ENCODE measurements at places on chromosomes 11 and 22. TPM values are rescaled to one million over a fixed set of nuclear protein-coding genes. Genes with fewer than 3 reads are reported as not detected.
A peak's percentile ranks its signal among the peaks of the same experiment; 100 is the strongest.

Gene NADSYN1
- total RNA-seq = 36.2 TPM

Gene HIC2
- total RNA-seq = 21.9 TPM

Gene C11orf86
- total RNA-seq = 1.2 TPM

Gene AIFM3
- 1.4 TPM for total RNA-seq

Gene UBQLN3
- total RNA-seq = not detected

Gene BRSK2
- 27.1 TPM for total RNA-seq

- H3K36me3 ChIP-seq = no peaks in the 10 kb centered on the region
- peak; percentile 28 for DNase-seq
- no peaks in the 10 kb centered on the region for H3K4me1 ChIP-seq
- no peak overlapping the region for H3K27ac ChIP-seq
- H3K4me3 ChIP-seq = no peak overlapping the region
- no peaks in the 10 kb centered on the region for H3K27me3 ChIP-seq
Measured at GRCh38 chr11:71491531-71491930, 35.5 kb upstream of the KRTAP5-7 start.

- H3K27me3 ChIP-seq = no peaks in the 10 kb centered on the region
- peak; percentile 29 for DNase-seq
- peaks cover 33% of the 10 kb centered on the region for H3K4me1 ChIP-seq
- peak overlapping the region; percentile 77 for H3K27ac ChIP-seq
- H3K36me3 ChIP-seq = no peaks in the 10 kb centered on the region
Measured at GRCh38 chr11:68342459-68343158, 30.2 kb downstream of the LRP5 start.

DNA sequence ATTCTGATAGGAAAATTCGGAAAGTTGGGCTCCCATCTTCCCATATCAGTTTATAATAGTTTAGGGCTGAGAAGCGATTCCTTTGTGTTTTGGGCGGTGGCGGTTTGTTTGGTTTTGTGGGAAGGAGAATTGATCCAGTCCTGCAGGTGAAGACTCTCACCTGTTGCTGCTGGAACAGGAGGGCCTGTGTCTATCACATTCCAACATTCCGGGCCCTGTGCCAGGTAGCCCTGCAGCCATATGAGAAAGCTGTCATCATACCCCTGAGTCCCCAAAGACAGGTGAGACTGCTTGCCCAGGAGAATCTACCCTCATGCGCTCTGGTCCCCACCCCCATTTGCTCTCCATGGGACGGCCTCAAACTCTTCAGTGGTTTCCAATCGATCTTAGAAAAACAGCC is 62.1 kb downstream of the TRAF6 start:
- DNase-seq = no peak
- no peak overlapping the region for H3K4me3 ChIP-seq
- no peaks in the 10 kb centered on the region for H3K4me1 ChIP-seq
- H3K27ac ChIP-seq = no peak overlapping the region

- H3K27ac ChIP-seq = no peak overlapping the region
- no peaks in the 10 kb centered on the region for H3K4me1 ChIP-seq
- no peaks in the 10 kb centered on the region for H3K27me3 ChIP-seq
- no peaks in the 10 kb centered on the region for H3K36me3 ChIP-seq
- no peak overlapping the region for H3K4me3 ChIP-seq
Measured at GRCh38 chr11:77359481-77359880, 58.0 kb upstream of the GDPD4 start.

GRCh38 chr11:907668-908067 is 2.9 kb downstream of the CHID1 start:
- peaks cover 12% of the 10 kb centered on the region for H3K36me3 ChIP-seq
- no peaks in the 10 kb centered on the region for H3K4me1 ChIP-seq
- H3K27ac ChIP-seq = no peak overlapping the region
- H3K4me3 ChIP-seq = no peak overlapping the region
- H3K27me3 ChIP-seq = no peaks in the 10 kb centered on the region
- DNase-seq = no peak

DNA sequence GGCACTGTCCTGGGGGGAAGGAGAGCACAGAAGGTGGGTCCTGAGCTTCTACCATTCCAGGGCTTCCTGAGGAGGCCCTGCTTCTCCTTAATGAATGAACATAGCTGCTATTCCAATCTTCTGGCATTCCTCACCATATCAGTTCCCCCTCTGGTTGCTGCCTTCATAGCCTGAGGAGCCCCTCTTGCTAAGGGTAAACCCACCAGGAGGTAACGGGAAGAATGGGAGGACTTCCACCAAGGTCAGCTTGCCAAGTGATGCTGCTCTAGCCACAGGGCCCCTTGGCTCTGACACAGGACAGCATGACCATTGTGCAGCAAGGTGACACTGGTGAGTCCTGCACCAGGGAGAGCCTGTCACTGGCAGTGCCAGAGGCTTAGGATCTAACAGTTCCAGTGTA is 1022.5 kb downstream of the TBC1D22A start:
- H3K27me3 ChIP-seq = no peaks in the 10 kb centered on the region
- H3K36me3 ChIP-seq = no peaks in the 10 kb centered on the region
- H3K4me1 ChIP-seq = no peaks in the 10 kb centered on the region
- H3K4me3 ChIP-seq = no peak overlapping the region
- H3K27ac ChIP-seq = no peak overlapping the region

- DNase-seq = no peak
- no peaks in the 10 kb centered on the region for H3K4me1 ChIP-seq
- H3K27me3 ChIP-seq = no peaks in the 10 kb centered on the region
- H3K27ac ChIP-seq = no peak overlapping the region
Measured at GRCh38 chr11:17244046-17244445, 32.5 kb upstream of the NUCB2 start.

GRCh38 chr11:47705721-47706120 is 9.4 kb downstream of the AGBL2 start:
- no peak for DNase-seq
- H3K36me3 ChIP-seq = no peaks in the 10 kb centered on the region
- no peak overlapping the region for H3K4me3 ChIP-seq
- H3K27ac ChIP-seq = no peak overlapping the region
- H3K4me1 ChIP-seq = no peaks in the 10 kb centered on the region

DNA sequence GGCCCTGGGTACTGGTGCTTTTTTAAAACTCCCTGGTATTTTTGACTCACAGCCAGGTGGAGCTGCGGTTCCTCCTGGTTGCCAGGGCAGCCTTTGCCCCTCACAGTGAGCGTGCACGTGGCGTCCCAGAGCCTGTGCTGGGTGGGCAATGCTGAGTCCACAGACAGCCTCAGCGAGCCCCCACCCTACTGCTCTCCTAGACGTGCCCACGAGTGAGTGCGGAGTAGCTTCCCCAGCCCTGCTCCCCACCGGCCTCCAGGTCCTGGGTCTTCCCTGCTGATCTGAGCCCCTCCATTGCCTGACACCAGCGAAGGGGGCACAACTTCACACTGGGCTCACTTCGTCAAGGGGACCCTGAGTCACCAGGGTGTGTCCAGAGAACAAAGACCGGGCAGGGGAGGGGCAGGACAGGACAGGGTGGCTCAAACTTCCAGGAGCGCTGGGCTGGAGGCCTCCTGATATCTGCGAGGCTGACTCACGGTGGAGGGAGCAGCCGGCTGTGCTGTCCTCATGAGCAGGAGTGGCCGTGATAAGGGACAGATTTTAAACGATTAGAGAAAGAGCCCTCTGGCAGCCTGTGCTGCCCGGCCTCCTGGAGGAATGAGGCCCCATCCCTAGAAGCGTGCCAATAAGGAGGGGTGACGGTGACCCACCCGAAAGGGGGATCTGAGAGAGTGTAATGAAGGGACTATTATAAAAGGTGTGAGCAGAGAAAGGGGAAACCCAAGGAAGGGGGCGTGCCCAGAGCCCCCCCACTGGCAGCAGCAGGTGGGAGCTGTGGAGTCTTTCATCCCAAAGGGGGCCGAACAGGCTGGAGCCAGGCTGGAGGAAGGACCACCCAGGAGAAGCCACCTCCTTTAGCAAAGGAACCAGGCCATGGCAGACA is 129.3 kb upstream of the FGF3 start:
- H3K36me3 ChIP-seq = no peaks in the 10 kb centered on the region
- peaks cover 4% of the 10 kb centered on the region for H3K4me1 ChIP-seq
- no peak overlapping the region for H3K27ac ChIP-seq
- no peak for DNase-seq

DNA sequence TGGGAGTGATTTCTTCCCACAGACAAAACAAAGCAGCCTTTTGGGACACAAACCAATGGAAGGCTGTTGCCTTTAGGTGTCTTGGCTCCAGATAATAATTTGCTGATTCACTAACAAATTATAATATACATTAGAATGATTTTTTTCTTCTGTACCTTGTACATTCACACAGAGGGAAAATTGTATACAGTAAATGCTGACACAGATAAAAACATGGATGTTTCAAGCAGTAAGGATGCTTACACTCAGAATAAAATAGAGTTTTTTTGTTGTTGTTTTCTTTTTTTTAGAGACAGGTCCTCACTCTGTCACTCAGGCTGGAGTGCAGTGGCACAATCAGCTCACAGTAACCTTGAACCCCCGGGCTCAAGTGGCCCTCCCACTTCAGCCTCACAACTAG is 109.2 kb upstream of the TRPC6 start:
- no peak overlapping the region for H3K4me3 ChIP-seq
- no peaks in the 10 kb centered on the region for H3K27me3 ChIP-seq
- no peak overlapping the region for H3K27ac ChIP-seq
- H3K4me1 ChIP-seq = no peaks in the 10 kb centered on the region

GRCh38 chr11:46726206-46726862 is 7.3 kb downstream of the F2 start:
- H3K36me3 ChIP-seq = no peaks in the 10 kb centered on the region
- DNase-seq = no peak
- no peak overlapping the region for H3K27ac ChIP-seq
- no peaks in the 10 kb centered on the region for H3K27me3 ChIP-seq
- no peak overlapping the region for H3K4me3 ChIP-seq

DNA sequence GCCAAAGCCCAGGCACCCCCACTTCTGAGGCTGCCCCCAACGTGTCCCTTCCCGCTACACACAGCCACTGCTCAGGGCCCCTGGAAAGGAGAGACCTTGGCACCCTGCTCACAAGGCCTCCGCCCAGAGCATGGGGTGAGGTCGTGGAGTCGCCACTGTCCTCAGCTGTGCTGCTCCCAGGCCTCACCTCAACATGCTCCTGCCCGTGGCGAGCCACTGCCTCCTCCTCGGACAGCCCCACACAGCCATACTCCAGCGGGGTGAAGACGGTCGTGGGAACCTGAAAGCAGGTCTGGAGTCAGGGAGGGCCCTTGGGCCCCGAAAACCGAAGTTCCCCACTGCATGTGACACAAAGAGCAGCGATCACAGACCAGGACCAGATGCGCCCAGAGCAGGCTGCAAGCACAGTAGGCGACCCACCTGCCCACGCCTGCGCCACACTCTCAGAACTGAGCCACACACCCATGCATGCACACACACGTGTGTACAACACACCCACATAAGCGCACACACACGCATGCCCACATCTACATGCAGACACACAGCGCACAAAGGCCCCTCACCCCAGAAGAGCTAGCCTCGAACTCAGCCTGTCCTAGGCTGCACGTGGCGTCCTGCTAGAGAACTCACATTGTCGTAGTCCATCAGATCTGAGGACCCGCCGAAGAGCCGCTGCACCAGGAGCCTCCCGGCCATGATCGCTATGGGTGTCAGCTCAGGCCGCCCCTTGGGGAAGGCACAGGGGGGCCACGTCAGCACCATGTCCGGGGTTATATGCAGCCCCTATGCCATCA is 25.5 kb upstream of the GNB1L start:
- peaks cover 26% of the 10 kb centered on the region for H3K4me1 ChIP-seq
- H3K36me3 ChIP-seq = 0 out of 2 replicates have a peak, but pooled peaks cover 2% of the 10 kb centered on the region
- no peak overlapping the region for H3K4me3 ChIP-seq
- H3K27ac ChIP-seq = peak overlapping the region; percentile 47
- DNase-seq = peak; percentile 51
- H3K27me3 ChIP-seq = no peaks in the 10 kb centered on the region

- no peak overlapping the region for H3K4me3 ChIP-seq
- peaks cover 7% of the 10 kb centered on the region for H3K4me1 ChIP-seq
- no peak for DNase-seq
- H3K27ac ChIP-seq = no peak overlapping the region
Measured at GRCh38 chr11:2793701-2794045, 91.9 kb downstream of the CDKN1C start.

DNA sequence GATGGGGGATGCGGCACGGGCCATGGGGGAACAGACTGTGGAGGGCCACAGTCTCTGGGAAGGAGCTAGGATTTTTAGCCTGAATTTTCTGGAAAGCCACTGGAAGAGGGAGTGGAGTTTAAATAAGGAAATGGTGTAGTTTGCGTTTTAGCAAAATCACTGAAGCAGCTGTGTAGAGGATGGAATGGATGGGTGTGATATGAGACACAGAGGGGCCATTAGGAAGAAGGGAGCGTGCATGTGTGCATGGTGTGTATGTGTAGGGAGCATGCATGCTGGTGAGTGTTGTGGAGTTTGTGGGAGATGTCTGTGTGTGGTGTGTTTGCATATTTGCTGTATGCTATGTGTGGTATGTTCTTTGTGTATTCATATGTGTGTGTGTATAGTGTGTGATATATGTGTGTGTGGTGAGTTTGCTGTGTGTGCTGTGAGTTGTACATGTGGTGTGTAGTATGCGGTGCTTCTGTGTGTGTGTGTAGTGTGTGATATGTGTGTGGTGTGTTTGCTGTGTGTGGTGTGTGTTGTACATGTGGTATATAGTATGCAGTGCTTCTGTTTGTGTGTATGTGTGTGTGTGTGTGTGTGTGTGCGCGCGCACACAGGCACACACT is 67.6 kb downstream of the FBXO7 start:
- no peak overlapping the region for H3K27ac ChIP-seq
- H3K36me3 ChIP-seq = peaks cover 3% of the 10 kb centered on the region
- no peak overlapping the region for H3K4me3 ChIP-seq
- no peaks in the 10 kb centered on the region for H3K27me3 ChIP-seq
- no peaks in the 10 kb centered on the region for H3K4me1 ChIP-seq

DNA sequence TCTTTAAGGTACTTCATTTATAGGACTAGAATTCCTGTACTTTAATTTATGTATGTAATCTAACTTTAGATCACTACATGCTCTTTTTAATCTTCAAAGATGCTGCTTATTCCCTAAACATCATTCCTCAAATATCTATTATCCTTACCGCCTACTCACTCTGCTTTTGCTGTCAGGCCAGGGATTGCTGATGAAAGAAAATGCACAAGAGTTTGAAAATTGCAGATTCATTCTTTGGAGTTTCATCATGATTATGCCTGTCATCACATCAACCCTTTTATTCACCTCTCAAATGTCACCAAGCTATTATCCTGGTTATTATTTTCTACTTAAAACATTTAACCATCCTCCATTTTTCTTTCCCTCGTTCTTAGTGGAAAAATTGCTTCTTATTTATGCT is 802.7 kb downstream of the METTL15 start:
- no peaks in the 10 kb centered on the region for H3K4me1 ChIP-seq
- no peak for DNase-seq
- H3K27ac ChIP-seq = no peak overlapping the region
- no peak overlapping the region for H3K4me3 ChIP-seq

GRCh38 chr11:21710809-21711208 is 482.1 kb upstream of the ANO5 start:
- H3K4me1 ChIP-seq = 0 out of 2 replicates have a peak, but pooled peaks cover 3% of the 10 kb centered on the region
- no peak overlapping the region for H3K27ac ChIP-seq
- no peaks in the 10 kb centered on the region for H3K27me3 ChIP-seq
- H3K36me3 ChIP-seq = no peaks in the 10 kb centered on the region
- H3K4me3 ChIP-seq = no peak overlapping the region

- no peak overlapping the region for H3K27ac ChIP-seq
- peaks cover 7% of the 10 kb centered on the region for H3K4me1 ChIP-seq
- no peak for DNase-seq
- no peak overlapping the region for H3K4me3 ChIP-seq
Measured at GRCh38 chr11:96126917-96127595, 203.1 kb upstream of the MTMR2 start.

- no peak overlapping the region for H3K4me3 ChIP-seq
- no peaks in the 10 kb centered on the region for H3K36me3 ChIP-seq
- H3K27me3 ChIP-seq = no peaks in the 10 kb centered on the region
- peaks cover 4% of the 10 kb centered on the region for H3K4me1 ChIP-seq
- no peak for DNase-seq
- no peak overlapping the region for H3K27ac ChIP-seq
Measured at GRCh38 chr11:10654811-10655150, 38.8 kb downstream of the IRAG1 start.

All from H1 (cell line).